Heart left ventricle (tissue), 16 donors: ENCODE measurements at places on chromosomes 13 and 19.

GRCh38 chr19:38720559-38721236 is 23.6 kb downstream of the CAPN12 start:
- no peak for DNase-seq

- peak; percentile 67 for DNase-seq
Observed at GRCh38 chr13:99176309-99177276, 24.1 kb upstream of the UBAC2 start.

- DNase-seq: no peak
Observed at GRCh38 chr13:91785431-91786119, 387.2 kb downstream of the GPC5 start.

DNA sequence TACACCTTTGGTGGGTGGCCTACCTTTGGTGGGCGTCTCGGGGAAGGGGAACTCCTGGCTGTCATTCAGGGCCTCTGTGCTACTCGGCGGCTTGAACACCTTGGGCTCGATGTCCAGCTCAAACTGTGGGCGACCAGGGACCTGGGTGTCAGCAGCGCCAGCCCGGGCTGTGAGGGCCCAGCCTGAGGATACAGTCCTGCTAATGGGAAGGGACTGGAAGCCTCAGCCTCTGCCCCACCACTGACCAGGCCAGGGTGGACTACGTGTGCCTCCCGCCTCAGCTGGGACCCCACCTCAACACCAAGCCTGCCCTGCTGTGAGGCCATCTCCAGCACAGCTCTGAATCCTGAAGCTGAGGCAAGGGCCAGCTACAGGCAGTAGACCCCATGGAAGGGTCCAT is 7.7 kb downstream of the TMEM259 start:
- DNase-seq: no peak

- DNase-seq: no peak
Observed at GRCh38 chr19:29399804-29400203, 126.0 kb upstream of the VSTM2B start.

DNA sequence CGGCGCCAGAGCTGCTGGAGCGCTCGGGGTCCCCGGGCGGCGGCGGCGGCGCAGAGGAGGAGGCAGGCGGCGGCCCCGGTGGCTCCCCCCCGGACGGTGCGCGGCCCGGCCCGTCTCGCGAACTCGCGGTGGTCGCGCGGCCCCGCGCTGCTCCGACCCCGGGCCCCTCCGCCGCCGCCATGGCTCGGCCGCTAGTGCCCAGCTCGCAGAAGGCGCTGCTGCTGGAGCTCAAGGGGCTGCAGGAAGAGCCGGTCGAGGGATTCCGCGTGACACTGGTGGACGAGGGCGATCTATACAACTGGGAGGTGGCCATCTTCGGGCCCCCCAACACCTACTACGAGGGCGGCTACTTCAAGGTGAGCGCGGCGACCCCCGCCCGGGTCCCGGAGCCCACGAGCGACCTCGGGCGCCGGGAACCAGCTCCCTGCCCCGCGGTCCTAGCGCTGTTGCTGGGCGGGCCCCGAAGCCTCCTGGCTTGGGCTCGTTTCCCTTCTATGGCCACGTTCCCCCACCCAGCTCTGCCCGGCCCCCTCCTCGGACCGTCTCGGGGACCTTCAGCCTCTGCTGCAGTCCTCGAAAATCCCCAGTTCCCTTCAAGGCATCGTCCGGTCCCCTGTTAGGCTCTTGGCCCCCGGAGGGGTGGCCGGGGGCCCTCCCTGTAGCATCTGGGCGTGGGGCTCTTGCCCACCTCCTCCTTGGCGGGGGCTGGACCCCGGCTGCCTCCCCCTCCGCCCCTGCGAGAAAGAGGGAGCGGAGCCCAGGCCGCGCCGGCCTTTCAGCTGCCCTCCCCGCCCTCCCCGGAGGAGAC is at the start of gene CDC34:
Gene CDC34, plus strand, starts transcription at position 8 of the 808 bp plus-strand sequence. Its CDS starts 172 bp downstream, at position 180.
- no peak for DNase-seq

DNA sequence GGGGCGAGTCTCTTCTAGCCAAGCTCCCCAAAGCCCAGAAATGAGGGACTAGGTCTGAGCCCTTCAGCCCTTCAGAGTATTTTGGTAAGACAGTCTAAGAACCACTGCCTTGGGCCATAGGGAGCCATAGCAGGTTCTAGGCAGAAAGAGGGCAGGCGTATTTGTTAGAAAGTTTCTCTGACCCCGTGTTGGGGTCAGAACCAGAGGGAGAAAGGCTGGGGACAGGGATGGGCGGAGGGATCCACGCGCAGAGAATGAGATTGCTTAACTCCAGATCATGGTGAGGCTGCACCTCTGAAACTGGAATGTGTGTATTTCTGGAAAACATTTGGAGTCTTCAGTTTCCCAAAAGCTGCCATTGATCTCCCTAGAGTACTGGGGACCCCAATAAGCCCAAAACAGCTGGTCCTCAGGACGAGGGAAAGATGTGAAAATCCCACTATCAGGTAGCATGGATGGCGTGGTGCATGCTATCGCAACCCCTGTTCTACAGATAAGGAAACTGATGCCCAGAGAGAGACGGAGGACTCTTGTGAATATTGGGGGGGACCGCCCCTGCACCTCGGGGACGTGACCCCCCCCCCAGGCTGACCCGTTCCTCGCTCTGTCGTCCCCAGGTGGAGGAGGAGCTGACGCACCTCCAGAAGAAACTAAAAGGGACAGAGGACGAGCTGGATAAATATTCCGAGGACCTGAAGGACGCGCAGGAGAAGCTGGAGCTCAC is 703 bp upstream of the TPM4 start:
- DNase-seq: peak; percentile 18

DNA sequence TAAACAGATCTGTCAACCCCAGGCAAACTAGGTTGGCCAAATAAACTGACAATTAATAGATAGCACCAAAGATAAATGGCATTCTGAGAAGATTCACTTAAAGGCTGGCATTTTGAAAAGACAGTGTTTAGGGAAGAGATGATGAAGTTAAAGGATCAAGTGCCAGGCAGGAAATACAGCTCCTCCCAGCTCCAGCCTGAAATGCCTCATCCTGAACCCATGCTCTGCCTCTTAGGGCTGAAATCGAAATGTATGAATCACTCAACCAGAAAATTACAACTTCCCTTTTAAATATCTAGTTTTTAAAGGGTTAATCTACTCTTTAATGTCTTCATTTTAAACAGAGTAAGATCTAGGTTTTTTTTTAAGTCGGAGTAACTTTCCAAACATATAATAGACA is 171.2 kb upstream of the UBL3 start:
- DNase-seq: no peak

DNA sequence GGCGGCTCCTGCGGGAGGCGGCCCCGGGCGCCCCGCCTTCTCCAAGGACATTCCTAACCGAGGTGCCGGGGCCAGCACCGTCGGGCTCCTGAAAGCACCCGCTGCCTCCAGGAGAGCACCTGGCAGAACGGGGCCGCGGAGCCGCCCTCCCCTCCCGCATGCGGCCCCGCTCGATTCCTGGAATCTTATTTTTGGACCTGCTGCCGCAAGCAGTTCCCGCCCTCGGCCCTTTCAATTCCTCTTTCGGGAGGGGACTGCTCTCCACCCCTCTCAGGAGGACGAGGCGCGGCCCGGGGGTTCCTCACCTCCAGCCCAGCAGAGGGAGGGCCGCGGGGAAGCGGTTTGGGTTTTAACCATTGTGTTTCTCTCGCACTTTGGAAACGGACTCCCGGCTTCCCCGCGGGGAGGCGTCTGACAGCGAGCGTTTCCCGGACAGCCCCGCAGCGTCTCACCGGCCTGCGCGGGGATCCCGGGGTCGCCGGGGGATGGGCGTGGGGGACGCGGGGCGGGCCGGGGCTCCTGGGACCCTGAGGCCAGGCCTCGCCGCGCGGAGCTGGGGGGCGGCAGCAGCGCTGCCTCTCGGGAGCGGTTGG is 849 bp downstream of the GAS6 start:
- DNase-seq: peak; percentile 78

GRCh38 chr13:100439247-100439970 is 149.2 kb downstream of the GGACT start:
- DNase-seq: no peak
